ENCODE measurements at places on chromosomes 7 and 10. TPM values are rescaled to one million over a fixed set of nuclear protein-coding genes. Genes with fewer than 3 reads are reported as not detected.

CALML3 gene
- total RNA-seq: not detected

ADCY1 gene
- total RNA-seq: 52.3 TPM

MAGI2 gene
- 0.44 TPM for total RNA-seq

NSUN6 gene
- 22.4 TPM for total RNA-seq

SNCG gene
- not detected for total RNA-seq

OR13A1 gene
- not detected for total RNA-seq

SH2D4B gene
- 0.46 TPM for total RNA-seq

ENTPD1 gene
- 0.53 TPM for total RNA-seq

INSYN2A gene
- not detected for total RNA-seq

SPDYE5 gene
- total RNA-seq: not detected

BMPER gene
- not detected for total RNA-seq

TMEM140 gene
- 26.4 TPM for total RNA-seq

CC2D2B gene
- total RNA-seq: not detected

LOXL4 gene
- total RNA-seq: not detected

EBF3 gene
- total RNA-seq: not detected

NOC3L gene
- total RNA-seq: 38.0 TPM
